Suprapubic skin (tissue), 4 donors: ENCODE measurements at places on chromosomes 11 and 22.

GRCh38 chr11:92167571-92167970, 57.0 kb upstream of the FAT3 start:
- no peak for DNase-seq

DNA sequence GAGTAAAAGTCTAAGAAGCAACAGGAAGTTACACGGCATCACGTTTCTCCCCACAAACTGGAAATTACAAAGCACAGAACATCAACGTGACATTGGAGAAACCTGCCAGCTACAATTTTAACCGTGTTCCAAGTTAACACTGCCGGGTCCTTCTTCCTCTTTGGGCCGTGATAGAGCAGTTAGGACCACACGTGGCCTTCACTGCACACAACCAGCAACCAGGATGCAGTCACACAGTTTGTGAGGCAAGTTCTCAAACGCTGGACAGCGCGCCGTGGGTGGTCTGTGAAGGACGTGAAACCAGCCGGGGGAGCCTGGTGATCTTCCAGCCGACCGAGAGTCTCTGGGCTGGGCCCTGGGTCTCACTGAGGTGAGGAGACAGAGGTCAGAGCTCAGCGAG, 14.6 kb downstream of the C11orf21 start:
- peak; percentile 39 for DNase-seq

- DNase-seq: peak; percentile 20
These were observed 19.5 kb downstream of the ZNF74 start for GRCh38 chr22:20413217-20414058.

DNA sequence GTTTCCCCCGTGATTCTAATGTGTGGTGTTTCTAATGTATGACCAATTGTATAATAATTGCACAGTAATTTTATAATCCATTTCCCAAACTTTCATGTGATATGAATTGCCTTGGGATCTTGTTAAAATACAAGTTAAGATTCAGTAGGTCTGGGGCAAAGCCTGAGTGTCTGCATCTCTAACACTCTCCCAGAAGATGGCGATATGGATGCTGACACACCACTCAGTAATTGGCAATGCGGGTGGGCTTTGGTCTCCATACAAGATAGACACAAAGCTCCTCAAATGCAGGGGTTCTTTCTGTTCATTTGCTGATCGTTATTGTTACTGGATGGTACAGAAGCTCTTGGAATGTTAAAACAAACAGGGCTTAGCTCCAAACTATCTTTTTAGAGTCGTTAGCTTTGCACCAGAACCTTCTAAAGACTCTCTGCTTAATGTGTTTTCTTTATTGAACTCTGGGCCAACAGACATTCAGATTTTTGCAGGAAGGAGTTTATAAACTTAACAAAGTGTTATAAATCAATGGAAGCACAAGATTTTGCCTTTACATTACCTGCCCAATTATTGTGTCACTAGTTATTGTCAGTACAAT, 45.4 kb upstream of the ANO3 start:
- no peak for DNase-seq

DNA sequence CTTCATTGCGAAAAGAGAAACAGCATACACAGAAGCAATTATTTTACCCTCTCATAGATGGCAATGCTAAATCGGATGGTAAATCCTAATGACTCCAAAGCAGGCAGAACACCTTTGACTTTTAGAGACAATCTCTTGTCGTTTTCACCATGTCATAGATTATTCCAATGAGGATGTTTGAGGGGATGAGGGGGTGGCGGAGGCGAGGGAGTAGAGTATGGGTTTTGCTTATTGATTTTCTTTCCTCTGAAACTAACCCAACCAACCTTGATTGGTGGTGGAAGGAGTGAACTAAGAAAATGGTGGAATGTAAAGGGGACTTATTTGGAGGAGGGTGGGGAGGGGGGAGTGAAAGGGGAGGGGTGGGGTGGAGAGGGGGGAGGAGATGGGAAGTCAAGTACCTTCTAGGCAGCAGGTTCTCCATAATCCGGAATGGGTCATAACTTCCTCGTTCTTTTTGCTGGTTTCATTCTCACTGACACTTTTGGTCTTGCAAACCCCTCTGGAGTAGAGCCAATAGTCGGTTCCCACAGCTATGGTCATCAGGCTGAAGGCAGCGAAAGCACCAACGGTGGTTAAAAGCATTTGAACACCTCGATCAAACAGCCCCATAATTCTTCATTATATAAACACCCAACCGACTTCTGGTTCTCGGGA, 1.5 kb downstream of the CACNG2 start:
- no peak for DNase-seq

DNA sequence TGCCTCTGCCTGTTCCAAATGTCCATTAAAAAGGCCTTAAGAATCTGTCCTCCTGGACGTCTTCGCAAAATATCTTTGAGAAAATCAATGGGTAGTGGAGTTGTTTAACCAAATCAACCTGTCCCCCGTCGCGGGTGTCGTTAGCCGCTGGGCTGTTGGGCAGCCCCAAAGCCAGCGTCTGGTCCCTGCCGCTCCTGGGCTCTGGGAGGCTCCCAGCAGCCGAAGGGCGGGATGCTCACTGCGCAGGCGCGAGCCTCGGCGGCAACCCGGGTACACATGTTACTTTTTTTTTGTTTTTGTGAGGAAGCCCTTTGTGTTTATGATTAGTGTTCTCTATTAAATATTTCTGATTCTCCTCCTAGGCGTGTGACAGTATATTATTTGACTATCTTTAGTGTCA, 12.6 kb downstream of the MMP10 start:
- DNase-seq: no peak

- DNase-seq: no peak
These were observed 291.8 kb downstream of the AASDHPPT start for GRCh38 chr11:106369224-106369623.

GRCh38 chr11:60869451-60869825, 2.1 kb downstream of the ZP1 start:
- peak; percentile 52 for DNase-seq

DNA sequence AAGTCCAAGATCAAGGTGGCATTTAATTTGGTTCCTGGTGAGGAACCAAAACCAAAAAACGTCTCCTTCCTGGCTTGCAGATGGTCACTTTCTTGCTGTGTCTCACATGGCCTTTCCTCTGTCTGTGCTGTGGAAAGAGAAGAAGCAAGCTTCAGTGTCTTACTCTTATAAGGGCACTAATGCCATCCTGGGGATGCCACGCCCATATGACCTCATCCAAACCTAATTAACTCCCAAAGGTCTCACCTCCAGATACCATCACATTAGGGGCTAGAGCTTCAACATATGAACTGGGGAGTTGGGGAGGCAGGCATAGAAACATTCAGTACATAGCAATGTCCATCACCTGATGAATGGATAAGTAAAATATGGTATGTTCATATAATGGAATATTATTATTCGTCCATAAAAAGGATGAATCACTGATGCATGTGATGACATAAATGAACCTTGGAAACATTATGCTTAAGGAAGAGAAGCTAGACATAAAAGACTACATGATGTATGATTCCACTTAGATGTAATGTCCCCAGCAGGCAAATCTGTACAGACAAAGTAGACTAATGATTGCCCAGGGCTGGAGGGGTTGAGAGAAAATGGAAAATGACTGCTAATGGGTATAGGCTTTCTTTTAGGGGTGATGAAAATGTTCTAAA, 78.6 kb upstream of the B3GNT6 start:
- DNase-seq: no peak

GRCh38 chr22:49107961-49108530, 719.6 kb downstream of the BRD1 start:
- DNase-seq: no peak

DNA sequence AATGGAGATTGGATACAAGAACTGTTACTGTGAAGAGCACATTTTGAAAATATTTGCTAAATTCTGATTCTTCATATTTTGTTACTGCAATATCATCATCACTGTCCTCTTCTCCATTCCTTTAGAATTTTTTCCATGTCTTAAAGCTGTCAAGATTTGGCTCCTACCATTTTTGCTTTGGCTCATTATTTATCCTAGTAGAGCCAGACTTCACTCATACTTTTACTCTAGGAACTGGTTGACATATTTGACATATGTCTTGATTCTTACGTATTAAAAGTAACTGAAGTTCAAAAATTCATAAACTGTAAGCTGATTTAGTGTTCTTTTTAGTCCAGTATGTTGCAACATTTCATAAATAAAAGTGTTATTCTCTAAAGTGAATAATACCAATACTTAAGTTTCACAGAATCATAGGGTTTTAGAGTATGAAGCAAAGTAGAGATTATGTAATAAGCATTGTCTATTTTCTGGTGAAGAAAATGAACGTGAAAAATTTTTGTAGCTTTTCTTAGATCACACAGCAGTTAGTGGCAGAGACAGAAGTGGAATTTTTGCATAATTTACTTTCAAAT, 225.6 kb downstream of the TMEM135 start:
- DNase-seq: no peak

DNA sequence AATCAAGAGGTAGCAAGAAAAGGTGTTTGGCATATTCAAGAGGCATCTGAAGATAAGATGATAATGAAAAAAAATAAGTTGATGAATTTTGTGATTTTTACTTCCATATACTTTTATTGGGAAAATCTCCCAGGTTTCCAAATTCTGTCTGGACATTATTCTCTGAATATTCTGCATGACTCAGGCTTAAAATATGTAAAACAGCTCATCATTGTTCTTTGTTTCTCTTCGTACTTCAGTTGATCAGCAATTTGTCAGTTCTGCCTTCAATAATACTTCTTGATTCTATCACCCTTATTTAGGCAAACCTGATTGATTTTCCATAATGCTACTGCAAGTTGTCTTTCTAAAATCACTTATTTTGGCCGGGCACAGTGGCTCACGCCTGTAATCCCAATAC, 30.2 kb downstream of the GTF2H1 start:
- DNase-seq: no peak

DNA sequence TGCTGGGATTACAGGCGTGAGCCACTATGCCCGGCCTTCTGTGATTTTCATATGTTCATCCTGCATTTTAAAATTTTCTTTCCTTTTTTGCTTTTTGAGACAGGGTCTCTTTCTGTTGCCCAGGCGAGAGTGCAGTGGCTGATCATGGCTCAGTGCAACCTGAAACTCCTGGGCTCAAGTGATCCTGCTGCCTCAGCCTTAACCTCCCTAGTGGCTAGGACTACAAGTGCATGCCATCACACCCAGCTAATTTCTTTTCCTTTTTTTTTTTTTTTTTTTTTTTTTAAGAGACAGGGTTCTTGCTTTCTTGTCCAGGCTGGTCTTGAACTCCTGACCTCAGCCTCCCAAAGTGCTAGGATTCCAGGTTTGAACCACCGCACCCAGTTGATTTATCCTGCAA, 54.1 kb upstream of the WT1 start:
- DNase-seq: no peak

GRCh38 chr22:21108379-21109115, 62.8 kb downstream of the LRRC74B start:
- DNase-seq: no peak

DNA sequence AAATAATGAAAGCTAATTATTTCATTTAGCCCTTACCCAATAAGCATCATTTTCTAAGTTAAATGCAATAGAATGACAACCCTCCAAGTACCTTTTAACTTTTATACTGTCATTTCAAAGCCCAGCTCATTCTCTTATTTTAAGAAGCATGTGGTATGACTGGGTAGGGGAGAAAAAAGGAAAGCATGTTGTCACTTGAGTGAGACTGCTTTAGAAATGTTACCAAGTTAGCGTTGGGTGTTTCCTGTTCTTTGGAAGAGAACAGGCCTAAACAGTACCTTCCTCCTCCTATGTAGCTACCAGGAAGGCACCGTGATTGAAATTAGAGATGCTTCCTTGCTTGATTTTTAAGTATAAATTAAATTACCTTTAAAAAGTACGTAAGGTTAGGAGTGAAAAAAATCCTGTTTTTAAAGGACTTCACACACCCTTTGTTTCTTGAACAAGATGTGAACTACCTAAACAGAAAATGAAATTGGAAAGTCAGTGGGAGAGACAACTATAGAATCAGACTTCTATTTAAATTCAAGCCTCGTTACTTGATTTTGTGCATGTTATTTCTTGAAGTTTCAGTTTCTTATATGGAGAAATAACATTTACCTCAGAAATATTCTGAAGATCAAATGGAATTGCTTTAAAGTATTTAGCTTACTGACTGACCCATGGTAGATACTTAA, 741 bp upstream of the CNTF start:
- DNase-seq: no peak

DNA sequence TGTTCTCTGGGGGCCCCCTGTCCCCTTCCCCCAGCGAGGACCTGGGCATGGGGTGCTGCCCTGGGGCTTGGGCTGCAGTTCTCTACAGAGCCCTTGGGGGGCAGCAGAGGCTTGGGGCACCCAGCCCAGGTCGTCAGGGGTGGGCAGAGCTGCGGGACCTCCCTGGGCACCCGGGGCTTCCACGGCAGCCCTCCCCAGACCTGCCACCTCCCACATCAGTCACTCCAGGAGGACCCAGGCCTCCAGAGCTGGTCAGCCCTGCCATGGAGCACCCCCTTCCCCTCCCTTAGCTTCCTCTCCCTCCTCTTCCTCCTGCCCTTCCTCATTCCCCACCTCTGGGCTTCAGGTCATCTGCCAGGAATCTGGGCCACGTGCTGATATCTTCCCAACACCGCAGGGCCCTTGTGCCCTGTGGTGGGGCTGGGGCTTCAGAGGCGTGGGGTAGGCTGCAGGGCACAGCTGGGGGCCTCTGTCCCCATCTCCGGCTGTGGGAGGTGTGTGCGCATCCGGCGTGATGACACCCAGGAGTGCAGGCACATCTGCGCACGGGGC, 5.8 kb downstream of the TSPAN4 start:
- DNase-seq: no peak

GRCh38 chr11:47506795-47507562, 46.0 kb downstream of the CELF1 start:
- no peak for DNase-seq

DNA sequence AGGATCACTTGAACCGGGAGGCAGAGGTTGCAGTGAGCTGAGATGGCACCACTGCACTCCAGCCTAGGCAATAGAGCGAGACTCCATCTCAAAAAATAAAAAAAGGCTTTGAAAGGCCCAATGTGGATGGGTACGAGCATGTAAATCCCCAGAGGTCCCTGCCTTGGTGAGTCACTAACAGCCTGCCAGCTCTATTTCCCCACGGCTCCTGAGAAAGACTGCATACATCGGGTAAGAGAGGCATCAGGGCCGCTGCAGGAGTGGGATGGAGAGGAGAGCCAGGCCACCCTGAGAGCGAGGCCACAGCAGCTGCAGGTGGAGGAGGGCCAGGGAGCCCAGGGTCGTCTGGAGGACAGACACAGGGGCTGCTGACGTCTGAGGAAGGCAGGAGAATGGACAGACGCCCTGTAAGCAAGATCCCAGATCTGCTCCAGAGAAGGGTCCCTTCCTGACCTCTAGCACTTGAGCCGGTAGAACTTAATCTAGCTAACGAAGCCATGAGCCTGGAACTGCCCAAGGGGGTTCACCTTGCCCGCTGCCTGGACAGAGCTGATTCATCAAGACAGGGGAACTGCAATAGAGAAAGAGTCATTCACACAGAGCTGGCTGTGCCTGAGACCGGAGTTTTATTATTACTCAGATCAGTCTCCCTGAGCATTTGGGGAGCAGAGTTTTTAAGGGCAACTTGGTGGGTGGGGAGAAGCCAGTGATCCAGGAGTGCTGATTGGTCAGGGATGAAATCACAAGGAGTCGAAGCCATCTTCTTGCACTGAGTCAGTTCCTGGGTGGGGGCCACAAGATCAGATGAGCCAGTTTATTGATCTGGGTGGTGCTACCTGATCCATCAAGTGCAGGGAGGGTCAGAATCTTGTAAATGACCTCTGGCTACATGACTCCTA, 5.1 kb upstream of the KRTAP5-9 start:
- DNase-seq: no peak
